ENCODE measurements at places on chromosomes 6 and 20. TPM values are rescaled to one million over a fixed set of nuclear protein-coding genes. Genes with fewer than 3 reads are reported as not detected.

DEFB124 gene
- not detected for total RNA-seq

C20orf204 gene
- total RNA-seq = 0.23 TPM

CYP39A1 gene
- 2.1 TPM for total RNA-seq

FILIP1 gene
- 0.35 TPM for total RNA-seq

PPP1R3G gene
- 1.3 TPM for total RNA-seq

CFAP206 gene
- 0.23 TPM for total RNA-seq

SASH1 gene
- total RNA-seq = 85.2 TPM

PKIB gene
- total RNA-seq = 0.45 TPM

RUNX2 gene
- total RNA-seq = 0.70 TPM

TULP1 gene
- not detected for total RNA-seq

FAM229B gene
- 44.3 TPM for total RNA-seq

TGM3 gene
- total RNA-seq = not detected

NOTCH4 gene
- total RNA-seq = 0.82 TPM

TP53TG5 gene
- total RNA-seq = 0.12 TPM

CLPSL1 gene
- not detected for total RNA-seq

C4B gene
- total RNA-seq = 3.2 TPM

FAM8A1 gene
- total RNA-seq = 8.8 TPM

TRIM15 gene
- total RNA-seq = not detected

F13A1 gene
- not detected for total RNA-seq

DTD1 gene
- total RNA-seq = 100 TPM

FKBP1C gene
- total RNA-seq = 0.23 TPM

PDSS2 gene
- 6.4 TPM for total RNA-seq

PPIL6 gene
- 2.1 TPM for total RNA-seq

SUPT3H gene
- total RNA-seq = 7.7 TPM

ALDH8A1 gene
- total RNA-seq = 0.35 TPM

RAET1G gene
- 3.3 TPM for total RNA-seq

IL17A gene
- total RNA-seq = not detected

EMILIN3 gene
- not detected for total RNA-seq

ZC3H12D gene
- not detected for total RNA-seq

SAMD3 gene
- 19.0 TPM for total RNA-seq

DCDC2 gene
- total RNA-seq = not detected

THBS2 gene
- total RNA-seq = 3,001 TPM

GSTA5 gene
- total RNA-seq = not detected

All from smooth muscle cell of the coronary artery (primary cell).